MV-4-11 (cell line): ENCODE measurements at places on chromosomes 5 and 9.
A peak's percentile ranks its signal among the peaks of the same experiment; 100 is the strongest.

DNA sequence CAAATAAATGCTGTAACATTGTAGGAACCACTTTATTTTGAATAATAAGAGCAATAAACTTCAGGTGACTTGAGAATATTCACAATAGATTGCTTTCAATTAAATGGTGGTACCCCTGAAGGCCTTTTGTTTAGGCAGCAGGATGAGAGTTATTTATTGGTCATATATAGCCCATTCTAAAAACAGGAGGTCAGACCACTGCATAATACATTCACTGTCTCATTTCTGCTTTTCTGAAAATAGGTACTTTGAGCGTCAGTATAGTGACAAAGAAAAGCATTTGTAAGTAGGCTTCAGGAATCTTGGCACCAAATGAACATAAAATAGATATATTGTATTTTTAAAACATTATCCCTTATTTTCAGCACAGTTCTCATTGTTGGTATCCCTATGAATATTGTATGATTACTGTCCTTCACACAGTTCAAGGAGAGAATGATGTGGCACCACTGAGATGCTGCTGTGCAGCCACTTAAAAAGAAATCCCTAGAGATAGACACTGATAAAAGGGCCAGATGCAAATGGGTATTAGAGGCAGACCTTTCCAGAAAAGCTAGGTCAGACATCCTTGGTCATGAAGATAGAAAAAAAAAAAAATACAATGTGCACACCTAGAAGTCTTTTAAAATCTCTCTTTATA is 381.8 kb upstream of the ST8SIA4 start:
- DNase-seq: no peak

DNA sequence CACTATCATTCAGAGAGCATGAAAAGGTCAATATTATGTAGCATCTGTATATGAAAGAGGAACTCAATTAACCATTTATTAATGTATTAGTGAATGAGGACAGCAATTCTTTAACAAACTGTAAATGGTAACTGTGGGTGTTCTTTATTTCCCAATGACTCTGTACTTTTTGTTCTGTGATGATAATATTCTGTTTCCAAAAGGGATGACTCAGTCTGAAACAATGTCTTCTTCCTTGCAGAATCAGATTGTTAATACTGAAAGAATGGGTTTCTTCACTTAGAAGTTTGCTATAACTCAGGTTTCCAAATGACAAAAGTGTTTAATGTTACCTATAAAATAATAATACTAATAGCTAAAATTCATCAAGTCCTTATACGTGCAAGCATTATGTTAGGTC is 1518.7 kb upstream of the WWC1 start:
- DNase-seq: no peak

GRCh38 chr5:138698713-138699112 is 54.5 kb upstream of the CTNNA1 start:
- DNase-seq: peak; percentile 37

DNA sequence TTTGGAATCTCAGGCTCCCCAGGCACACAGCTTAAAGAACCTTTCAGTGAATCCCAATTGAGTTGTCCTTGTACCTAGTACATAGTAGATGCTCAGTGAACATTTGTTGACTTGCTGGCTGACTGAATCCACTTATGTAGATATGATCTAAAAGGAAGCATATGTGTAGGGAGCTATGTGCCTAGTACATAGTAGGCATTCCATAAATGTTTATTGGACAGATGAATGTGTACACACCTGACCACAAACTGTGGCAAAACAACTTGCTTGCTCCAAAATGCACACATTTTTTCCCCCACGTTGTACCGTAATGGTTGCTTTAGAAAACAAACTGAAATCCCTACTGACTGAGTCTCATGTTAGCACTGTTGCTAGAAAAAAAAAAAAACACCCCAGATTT is 80.2 kb upstream of the IL12B start:
- DNase-seq: no peak

DNA sequence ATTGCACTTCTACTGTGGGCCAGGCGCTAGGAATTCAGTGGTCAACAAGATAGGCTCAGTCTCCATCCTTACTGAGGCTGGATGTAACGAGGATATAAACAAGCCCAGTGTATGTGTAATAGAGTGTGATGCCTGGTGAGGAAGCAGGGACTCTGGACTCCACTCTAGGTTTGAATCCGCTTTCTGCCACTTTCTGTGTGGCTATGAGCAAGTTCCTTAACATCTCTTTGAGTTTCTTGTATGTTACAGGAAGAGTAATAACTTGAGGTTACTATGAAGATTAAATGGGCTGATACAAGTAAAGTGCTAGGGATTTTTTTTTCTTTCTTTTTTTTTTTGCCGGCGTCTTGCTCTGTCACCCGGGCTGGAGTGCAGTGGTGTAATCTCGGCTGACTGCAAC is 12.4 kb downstream of the DOCK2 start:
- peak; percentile 31 for DNase-seq

GRCh38 chr9:68489646-68490045 is 51.0 kb downstream of the TMEM252 start:
- no peak for DNase-seq

- DNase-seq: no peak
Observed at GRCh38 chr5:73989956-73990355, 364.0 kb downstream of the ARHGEF28 start.

DNA sequence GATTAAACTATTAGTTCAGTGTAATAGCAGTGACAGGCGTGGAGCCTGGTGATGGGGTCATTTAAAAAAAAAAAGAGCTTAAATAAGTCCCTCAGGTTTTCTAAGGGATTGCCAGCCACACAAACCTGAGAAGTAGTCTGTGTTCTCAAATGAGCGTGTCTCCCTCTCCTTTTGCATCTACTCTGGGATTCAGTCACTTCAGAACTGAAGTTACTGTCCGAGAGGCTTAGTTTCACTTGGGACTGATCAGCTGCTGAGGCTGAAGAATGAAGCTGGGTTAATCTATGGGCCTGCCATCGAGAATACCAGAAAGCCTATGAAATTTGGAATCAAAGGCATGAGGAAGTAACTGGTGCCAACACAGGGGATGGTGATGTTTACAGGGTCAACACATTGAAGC is 310.1 kb downstream of the ADAMTS6 start:
- no peak for DNase-seq

DNA sequence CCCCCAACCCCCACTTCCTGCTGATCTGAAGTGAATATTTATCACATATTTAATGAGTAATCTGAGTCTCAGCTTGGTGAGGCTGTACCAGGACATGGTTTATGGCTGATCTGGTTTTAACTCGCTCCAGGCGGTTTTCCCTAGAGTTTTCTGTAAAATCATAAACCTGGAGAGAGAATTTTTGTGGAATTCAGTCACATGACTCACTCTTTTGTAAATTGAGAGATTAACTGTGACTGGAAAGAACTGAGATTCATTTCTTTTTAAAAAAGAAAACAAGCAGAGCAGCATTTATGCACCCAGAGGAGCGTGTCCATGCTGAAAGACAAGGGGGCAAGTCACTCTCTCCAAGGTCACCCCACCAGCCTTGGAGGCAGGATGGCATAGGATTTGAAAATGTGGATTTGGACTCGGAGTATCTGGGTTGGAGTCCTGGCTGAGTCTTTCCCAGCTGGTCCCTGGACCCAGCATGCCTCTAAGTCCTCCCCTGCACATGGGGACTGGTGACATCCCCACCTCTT is 81.8 kb downstream of the ZNF618 start:
- DNase-seq: no peak

DNA sequence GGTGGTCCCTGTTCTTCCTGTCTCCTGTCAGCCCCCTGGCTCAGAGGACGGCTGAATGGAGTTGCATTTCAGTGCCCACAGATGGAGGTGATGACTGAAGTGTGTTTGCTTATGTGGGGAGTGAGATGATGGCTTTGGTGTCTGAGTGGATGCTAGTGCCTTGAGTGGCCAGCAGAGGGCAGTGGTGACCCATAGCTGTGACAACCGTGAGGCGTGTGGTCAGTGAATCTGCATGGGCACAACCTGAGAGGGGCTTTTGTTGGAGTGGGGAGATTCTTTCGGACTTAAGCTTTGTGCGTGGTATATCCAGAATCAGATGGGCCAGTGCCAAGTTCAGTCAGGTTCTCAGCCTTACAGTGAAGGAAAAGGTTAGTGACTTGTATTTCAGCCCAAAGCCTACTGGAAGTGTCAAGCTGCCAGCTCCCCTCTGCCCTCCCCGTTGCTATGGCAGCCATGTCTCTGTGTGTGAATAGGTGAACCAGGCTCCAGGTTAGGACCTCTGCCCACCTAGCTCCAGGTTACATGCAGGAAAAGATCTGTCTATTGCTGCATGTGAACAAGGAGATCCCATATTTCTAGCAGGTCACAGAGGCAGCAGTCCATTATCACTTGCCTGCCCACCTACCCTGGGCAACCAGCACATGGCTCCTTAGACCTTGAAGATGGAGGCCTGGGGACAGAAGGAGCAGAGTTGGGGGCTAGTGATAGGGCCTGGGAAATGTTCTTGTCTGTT is 14.7 kb upstream of the CXXC5 start:
- DNase-seq: peak; percentile 63

- no peak for DNase-seq
Observed at GRCh38 chr9:110980261-110980660, 58.0 kb downstream of the LPAR1 start.

DNA sequence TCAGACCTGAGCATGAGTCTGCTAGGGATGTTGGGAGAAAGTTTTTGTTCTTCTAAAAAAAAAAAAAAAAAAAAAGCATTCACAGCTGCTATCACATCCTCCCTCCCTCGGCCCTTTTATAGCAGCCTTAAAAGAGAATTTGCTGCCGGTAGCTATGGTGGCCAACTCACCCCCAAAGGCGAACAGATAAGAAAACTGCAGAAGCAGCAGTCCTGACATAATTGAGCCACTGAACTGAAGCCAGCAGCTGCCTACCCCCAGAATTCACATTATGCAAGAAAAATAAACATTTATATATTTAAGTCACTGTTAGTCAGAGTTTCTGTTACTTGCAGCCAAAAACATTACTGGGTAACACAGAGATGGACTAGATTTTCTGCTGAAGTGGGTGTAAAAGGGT is 124.3 kb upstream of the SMARCA2 start:
- no peak for DNase-seq

GRCh38 chr9:21684831-21685362 is 117.5 kb upstream of the MTAP start:
- no peak for DNase-seq

- DNase-seq: no peak
Observed at GRCh38 chr5:1823381-1824034, 22.3 kb downstream of the NDUFS6 start.

DNA sequence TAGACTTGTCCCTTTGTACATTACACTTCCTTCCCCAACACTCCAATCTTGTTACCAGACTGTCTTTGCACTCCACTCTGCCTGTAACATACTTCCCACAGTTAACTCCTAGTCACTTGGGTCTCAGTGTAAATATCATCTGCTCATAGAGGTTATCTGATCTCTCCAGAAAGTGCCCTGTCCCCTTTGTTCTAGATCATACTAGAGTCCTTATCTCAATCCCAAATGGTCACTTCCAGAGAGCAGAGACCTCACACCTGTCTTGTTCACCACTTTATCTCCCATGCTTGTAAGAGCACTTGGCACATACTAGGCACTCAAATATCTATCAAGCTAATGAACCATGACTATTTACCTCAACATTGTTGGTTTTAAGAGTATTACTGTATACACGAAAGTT is 30.4 kb downstream of the SETX start:
- no peak for DNase-seq
